Effector CD4-positive, alpha-beta T cell (primary cell): ENCODE measurements at places on chromosomes 13 and 19.

DNA sequence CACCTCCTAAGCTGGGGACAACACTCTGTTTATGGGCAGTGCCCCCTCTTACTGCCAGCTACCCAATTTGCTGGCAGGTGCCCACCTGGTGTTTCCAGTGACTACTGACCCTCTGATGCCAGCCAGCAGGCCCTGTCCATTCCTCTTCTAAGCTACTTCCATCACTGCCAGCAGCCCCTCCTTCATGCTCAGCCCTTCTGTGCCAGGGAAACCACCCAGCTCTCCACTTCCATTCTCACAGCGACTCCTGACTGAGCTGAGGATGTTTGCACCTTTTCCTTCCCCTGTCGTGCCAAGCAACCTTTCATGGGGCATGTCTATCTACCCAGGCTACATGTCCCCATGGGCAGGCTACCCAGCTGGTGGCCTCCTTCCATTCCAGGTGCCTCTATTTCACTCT, 24.0 kb upstream of the ZNF492 start:
- no peak for DNase-seq

- DNase-seq = no peak
These were observed 268.2 kb downstream of the ZNF536 start for GRCh38 chr19:30640252-30640965.

GRCh38 chr13:85543144-85543543, 256.1 kb downstream of the SLITRK6 start:
- no peak for DNase-seq

GRCh38 chr19:46446021-46446420, 17.3 kb upstream of the PNMA8C start:
- DNase-seq = no peak

GRCh38 chr13:29801102-29801501, 49.3 kb downstream of the UBL3 start:
- no peak for DNase-seq

DNA sequence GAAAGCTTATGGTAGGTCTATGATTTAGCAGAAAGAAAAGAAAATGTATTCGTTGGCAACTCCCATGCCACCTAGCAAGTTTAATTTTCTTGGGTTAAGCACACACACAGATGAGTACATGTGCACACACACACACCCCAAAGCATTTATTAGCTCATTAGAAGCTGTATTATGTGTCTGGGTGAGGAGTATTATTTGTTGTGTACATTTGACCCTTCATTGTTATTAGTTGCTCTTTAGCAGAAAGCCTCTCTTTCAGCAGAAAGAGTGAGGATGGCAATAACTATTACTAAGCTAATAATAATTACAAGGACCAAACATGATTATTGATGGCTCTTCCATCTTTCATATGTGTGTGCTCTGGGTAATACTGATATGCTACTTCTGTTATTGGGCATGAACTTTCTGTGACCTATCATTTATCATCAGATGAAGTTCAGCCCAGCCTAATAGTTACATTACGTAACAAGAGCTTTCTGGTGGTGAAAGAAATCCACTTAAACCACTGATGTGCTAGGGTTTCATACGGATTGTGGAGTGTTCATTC, 177.4 kb upstream of the OBI1 start:
- no peak for DNase-seq

GRCh38 chr13:22665506-22665905, 515.3 kb upstream of the SGCG start:
- no peak for DNase-seq

DNA sequence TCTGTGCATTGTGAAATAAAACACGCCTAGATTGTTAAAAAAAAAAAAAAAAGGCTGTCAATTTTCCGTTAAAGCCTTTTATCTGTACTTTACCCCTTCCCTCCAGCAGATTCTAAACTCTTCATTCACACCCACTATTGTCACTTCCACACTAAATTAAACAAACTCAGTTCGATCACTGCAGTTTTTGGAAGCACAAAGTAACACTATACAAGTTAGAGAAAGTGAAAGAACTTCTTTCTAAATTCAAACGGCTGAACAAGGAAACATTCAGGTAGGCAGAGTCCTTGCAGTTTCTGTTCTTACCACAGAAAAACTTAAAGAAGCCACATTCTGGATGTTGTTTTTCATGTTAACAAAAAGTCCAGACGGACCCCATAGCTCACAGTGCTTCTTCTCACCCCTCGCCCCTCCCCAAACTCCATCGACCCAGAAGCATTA, 27.5 kb upstream of the UBE2L5 start:
- no peak for DNase-seq

- DNase-seq = no peak
These were observed 182.7 kb upstream of the TSC22D1 start for GRCh38 chr13:44758630-44759383.

DNA sequence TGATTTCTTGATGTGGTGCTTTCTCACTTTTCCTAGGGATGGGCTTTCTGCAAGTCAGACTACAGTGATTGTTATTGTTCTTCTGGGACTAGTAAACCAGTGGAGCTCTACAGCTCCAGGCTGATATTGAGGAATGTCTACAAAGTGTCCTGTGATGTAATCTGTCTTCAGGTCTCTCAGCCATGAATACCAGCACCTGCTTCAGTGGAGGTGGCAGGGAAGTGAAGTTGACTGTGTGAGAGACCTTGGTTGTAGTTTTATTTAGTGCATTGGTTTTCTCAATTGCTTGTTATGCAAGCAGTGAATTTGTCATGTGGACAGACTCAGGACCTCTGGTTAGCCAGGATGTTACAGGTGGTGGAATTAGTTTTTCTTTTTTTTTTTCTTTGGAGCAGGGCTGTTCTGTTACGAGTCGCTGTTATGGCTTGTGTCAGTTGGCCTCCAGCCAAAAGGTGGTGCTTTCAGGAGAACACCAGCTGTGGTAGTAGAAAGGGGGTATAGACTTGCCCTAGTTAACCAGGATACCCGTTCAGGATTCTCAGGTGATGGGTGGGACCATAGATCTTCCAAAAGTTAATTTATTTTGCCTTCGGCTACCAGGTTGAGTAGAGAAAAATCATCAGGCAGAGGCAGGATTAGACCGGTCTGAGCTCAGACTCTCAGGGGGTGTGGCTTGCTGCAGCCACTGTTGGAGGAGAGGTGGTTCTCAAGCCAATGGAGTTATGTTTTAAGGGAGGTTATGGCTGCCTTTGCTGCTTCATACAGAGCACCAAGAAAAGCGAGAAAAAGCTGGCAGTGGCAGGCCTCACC, 11.9 kb upstream of the ZNF675 start:
- DNase-seq = no peak

GRCh38 chr13:23956106-23956505, 58.8 kb upstream of the C1QTNF9B start:
- DNase-seq = no peak

DNA sequence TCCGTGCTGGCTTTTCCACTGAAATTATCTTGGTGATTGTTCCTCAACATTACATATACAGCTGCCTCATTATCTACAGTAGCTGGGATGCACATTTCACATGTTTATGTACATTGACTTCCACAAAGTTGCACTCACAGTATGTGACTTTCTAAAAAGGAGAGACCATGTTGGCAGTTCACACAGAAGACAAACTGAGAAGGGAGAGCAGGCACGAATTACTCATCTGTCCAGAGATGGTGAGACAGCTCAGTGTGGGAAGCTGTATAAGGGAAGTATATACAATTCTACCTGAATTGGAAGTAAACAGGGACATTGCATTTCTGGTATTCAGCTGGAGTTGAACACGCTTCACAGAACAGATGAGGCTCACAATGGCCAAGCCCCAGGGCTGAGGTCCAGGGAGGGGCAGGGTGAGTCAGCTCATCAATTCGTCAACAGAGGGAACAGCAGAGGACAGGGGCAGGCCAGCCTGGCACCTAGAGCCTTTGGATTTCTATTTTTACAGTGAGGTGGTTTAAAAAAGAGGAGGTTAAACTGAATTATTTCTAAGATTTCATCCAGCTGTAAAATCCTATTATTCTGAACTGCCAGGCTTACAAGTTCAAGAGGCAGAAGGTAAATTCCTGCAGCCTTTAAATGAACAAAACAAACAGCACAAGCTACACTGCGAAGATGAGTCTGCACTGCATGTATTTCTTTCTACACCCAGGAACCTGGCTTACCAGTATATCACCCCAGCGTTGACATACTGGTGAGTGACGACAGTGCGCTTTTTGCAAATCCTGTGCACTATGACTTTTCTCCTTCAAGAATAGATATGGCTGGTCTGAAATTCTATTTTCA, 9.8 kb downstream of the PARP4 start:
- DNase-seq = no peak

GRCh38 chr19:2645826-2646225, 56.7 kb downstream of the GNG7 start:
- no peak for DNase-seq

DNA sequence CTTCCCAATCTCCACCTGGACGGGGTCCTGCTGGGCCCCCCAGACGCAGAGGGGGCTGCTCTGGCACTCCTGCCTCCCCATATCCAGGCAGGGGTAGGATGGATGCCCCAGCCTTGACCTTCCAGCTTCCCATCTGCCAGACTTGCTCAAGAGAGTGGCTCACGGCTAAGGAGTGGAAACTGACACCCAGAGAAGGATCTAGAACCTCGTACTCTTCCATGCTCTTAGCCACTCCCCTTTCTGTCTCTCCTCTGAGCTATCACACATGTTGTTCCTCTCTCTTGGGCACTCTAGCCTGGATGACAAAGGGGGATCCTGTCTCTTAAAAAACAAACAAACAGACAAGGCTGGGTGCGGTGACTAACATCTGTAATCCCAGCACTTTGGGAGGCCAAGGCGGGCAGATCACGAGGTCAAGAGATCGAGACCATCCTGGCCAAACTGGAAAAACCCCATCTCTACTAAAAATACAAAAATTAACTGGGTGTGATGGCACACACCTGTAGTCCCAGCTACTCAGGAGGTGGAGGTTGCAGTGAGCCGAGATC, 12.2 kb upstream of the FUT5 start:
- no peak for DNase-seq

DNA sequence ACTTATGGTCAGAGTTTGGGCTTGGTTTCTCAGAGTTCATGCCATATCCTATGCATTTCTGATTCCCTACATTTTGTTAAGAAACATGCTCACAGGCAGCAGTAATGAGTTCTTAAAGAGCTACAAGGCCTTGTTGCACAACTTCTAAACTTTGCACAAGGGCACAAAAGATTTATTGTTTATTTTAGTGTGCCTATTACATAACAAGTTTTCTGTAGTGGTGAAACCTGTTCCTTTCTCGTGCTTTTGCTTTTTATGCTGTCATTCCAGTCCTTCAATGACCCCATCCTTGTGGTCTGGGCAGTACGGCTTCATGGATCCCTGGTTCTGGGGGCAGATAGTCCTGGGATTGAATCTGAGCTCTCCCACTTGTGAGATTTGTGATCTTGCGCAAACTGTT, 17.8 kb downstream of the ZNF507 start:
- DNase-seq = no peak

DNA sequence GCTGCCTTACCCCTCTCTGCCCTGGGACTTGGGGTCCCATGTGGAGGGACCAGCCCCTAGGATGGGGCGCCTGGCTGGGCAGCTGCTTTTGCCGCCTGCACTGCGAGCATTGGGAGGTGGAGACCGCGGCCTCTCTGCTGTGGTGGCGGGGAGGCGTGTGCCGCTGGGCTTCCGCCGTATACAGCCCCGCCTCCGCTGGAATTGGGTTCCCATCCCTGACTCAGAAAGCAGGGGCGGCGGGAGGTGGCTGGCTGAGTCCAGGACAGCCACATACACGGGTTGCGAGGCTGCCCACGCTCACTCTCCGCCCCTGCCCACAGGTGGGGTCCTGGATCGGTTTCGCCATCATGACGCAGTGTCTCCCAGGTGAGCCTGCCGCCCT, 6.6 kb downstream of the NDUFB7 start:
- DNase-seq = no peak

DNA sequence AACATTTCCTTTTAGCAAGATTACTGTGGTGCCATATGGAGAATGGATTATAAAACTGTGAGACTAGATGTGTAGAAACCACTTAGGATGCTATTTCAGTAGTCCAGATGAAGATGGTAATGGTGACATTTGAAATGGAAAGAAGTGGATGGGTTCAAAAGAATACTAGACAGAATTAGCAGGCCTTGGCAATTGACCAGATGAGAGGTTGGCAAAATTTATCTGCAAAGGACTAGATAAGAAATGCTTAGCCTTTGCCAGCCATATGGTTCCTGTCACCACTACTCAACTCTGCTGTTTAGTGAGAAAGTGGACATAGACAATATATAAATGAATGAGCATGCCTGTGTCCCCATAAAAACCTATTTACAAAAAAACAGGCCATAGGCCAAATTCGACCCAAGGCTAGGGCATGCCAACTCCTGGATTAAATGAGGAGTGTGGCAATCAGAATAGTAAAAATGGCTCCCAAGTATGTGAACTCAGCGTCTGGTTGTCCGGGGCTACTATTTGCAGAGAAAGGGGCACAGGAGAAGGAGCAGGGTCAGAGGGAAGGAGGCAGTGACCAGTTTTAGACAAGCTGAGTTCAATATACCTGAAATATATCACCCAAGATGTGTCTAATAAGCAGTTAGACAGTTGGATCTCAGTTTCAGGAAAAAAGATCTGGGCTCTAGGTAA, 98.4 kb downstream of the ENOX1 start:
- no peak for DNase-seq

DNA sequence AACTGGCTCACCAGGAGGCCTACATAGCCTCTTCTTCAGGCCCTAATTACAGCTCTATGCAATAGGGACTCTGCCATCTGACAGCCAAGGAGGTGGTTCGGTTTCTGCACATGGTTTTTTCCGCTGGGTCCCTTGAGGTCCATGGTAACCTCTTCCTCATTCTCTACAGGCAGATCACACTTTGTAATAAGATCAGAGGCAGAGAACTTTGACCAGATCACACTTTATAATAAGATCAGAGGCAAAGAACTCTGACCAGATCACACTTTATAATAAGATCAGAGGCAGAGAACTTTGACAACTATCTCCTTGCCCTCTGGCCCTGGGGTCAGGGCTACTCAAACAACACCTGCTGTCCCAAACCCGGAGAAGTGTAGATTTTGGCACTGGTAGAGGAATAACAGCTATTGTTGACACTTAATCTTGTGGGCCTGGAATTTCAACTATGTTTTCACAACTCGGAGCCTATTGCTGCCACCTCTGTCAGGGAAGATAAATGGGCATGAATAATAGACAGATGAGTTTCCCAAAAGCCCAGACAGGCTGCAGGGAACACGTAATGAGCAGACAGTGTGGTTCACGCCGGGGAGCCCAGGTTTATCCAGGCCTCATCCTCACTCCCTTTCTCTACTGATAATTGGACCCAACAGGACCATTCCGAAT, 246.1 kb downstream of the UQCRFS1 start:
- no peak for DNase-seq

DNA sequence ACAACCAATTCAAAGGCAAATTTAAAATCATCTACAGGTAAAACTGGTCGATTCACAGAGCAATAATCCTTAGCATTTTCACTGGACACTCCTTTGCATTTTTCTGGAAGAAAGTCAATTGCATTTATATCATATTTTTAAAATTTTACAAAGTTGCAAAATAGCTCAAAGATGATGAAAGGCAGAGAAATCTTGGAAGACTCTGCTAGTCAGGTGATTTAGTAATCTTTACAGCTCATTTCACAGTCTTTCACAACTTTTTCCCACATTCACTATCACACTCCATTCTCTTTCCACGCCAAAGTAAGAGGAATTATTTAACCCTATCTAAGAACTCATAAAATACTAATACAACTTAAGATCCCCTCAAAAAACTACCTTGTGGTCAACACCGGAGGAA, 1063.8 kb downstream of the EFNB2 start:
- DNase-seq = no peak

GRCh38 chr19:41998246-41999020, 4.4 kb upstream of the ATP1A3 start:
- DNase-seq = no peak
